A549 treated with CpdA at 1 μM for 4 hours (cell line): ENCODE measurements at places on chromosomes 16 and 17. TPM values are rescaled to one million over a fixed set of nuclear protein-coding genes. Genes with fewer than 3 reads are reported as not detected.

ANTKMT gene
- 25.8 to 60.1 TPM (median 55.1 TPM) in 5 replicates for total RNA-seq

OMG gene
- not detected in 5 replicates for total RNA-seq

TRIM65 gene
- 31.8 to 44.1 TPM (median 37.8 TPM) in 5 replicates for total RNA-seq

MT4 gene
- not detected in 5 replicates for total RNA-seq

SLC5A10 gene
- 0.09 to 0.22 TPM (median 0.17 TPM) in 5 replicates for total RNA-seq

C16orf54 gene
- not detected in 5 replicates for total RNA-seq

KRTAP4-11 gene
- not detected in 5 replicates for total RNA-seq

BRCA1 gene
- 23.2 to 32.9 TPM (median 27.6 TPM) in 5 replicates for total RNA-seq
